Stimulated activated naive CD8-positive, alpha-beta T cell treated with anti-CD3 and anti-CD28 coated beads, Interleukin-15, Interleukin-2, amounts not matched to agents 100 U/mL and 50 U/mL, for 24 hours (primary cell): ENCODE measurements at places on chromosomes 16 and 17.

DNA sequence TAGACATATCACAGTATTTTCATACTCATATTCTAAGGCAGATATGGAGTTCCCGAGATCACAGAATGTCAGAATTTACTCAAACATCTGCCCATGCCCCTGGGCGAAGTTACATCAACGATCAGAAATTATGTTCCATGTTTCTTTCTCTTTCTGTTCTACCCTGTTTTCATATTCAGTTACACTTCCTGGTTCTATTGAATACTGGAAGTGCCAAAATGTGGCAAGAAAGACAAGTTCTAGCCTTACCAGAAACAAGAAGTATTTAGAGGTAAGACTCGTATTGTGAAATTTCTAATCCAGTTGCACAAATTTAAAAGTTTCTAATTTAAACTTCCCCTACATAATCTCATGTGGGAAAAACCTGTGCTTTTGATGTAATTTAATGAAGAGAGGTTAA, 36.1 kb downstream of the KCNJ2 start:
- DNase-seq: no peak

- no peak for DNase-seq
These were observed 2.6 kb downstream of the NHERF2 start for GRCh38 chr16:2029350-2029749.

GRCh38 chr17:31093866-31094599, 744 bp upstream of the NF1 start:
- DNase-seq: no peak

DNA sequence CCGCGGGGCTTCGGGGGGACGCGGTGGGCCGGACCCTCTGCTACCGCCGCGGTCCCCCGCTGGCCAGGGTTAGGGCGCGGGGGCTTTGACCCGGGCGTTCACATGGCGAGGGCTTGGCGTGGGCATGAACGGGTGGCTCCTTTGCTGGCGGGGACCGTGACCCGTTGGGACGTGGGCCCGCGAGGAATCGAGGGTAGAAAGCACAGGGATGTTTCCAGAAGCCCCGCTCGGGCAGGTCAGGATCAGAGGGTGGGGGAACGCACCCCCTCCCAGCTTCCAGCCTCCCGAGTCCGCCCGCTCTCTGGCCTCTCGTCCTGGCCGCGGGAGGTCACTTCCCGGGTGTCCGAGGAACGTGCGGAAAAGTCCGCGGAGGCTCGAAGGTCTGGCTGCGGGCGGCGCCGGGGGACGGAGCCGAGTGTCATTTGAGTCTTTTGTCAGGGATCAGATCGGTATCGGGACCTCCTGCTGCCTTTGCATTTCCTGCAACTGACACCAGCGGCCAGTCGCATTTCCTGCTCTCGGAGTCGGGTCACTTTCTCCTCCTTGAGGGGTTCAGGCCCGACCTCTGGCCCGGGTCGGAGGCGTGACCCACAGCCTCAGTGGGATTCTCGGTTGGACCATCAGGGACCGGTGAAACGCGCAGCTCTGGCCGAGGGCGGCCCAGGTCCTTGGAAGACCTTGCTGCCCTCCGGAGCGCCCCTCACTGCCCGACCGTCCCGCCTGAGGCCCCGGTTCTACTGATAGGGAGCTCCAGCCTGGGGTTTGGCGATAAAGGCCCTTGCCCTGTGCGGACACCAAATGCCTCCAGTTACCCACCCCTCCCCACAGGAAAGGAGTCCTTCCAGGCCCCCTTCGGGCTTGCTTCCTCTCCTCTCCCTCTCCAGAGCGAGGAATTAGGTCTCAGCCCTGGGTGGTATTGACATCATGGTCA, 702 bp upstream of the WNT3 start:
- peak; percentile 20 for DNase-seq

DNA sequence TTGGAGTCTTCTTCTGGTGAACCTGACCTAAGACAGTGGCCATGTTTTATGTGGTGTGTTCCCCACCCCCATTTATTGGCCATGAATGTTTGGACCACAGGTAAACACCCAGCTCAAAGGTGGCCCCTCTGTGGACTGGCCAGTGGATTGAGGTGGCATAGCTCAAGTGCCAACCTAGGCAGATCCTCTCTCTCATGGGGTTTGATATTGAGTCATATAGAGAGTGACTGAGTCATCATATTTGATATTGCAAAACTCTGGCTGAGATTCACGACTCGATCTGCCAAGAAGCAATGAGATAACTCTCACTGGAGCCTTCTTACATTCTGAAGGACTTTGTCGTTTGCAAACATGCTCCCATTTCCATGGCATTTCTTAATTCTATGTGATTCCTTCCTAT, 10.5 kb upstream of the TEKT3 start:
- DNase-seq: no peak

DNA sequence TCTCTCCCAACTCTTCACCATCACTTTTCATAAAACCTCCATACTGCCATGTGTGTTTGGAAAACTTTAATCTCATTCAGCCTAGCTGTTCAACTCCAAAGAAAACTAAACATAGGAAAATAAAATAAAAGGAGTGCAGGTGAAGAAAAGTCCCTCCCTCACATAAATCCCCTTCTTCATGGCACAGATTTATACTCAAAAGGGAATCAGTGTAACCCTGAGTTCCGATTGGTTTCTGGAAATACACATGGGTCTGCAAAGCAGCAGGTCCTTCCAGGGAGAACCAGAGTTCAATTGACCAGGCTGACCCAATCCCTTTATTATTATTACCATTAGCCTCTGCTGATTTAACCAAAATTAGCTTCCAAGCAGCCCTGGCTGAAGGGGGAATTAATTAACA, 8.9 kb upstream of the HOXB2 start:
- DNase-seq: no peak

DNA sequence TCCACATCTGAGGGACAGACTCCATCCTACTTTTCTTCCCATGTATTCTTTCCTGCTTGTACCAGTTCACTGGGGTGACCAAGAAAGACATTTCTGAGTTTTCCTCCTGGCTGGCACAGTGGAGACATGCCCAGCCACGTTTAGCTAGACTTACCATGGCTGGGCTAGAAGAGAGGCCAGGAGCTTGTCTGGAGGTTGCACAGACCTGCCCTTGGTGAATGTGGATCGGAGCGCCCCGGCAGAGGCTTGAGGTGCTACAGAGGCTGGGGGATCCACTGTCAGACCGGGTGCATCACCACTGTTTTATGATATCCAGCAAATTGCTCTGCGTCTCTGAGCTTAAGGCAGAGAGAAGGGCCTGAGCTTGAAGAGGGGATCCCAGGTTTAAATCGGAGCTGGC, 3.5 kb downstream of the IL4R start:
- DNase-seq: no peak

GRCh38 chr17:27452828-27453227, 3.4 kb upstream of the KSR1 start:
- DNase-seq: no peak

DNA sequence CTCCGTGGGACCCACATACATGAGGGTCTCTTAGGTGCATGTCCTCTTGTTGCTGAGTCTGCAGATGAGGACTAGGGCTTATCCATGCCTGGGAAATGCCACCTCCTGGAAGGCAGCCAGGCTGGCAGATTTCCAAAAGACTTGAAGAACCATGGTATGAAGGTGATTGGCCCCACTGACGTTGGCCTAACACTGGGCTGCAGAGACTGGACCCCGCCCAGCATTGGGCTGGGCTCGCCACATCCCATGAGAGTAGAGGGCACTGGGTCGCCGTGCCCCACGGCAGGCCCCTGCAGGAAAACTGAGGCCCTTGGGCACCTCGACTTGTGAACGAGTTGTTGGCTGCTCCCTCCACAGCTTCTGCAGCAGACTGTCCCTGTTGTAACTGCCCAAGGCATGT, 38.2 kb upstream of the IL21R start:
- DNase-seq: no peak

GRCh38 chr17:77637818-77638575, 320.5 kb upstream of the TNRC6C start:
- DNase-seq: no peak

DNA sequence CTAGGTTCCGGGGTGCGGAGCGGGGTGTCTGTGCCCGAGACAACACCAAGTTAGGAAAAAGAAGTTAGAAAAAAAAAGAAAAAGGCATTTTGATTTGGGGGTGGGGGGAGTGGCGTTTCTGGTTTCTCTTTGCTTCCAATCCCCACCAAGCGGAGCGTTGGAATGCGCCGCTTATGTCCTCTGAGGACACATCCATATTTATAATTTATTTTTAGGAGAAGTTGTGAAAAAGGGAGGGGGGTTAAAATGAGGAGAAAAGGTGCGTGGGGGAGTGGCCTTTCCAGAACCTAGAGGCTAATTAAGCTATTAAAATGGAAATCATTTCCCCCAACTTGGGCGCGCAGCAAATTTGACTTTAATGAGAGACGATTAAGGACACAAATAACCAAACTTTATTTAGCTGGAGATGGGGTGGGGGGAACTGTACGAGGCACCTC, 232.1 kb downstream of the MRTFB start:
- DNase-seq: no peak

- DNase-seq: no peak
These were observed 7.9 kb upstream of the TMEM220 start for GRCh38 chr17:10737736-10738135.

- peak; percentile 25 for DNase-seq
These were observed 26.3 kb downstream of the AARSD1 start for GRCh38 chr17:42937712-42938596.

- no peak for DNase-seq
These were observed 31.0 kb downstream of the TBX21 start for GRCh38 chr17:47763913-47764582.

DNA sequence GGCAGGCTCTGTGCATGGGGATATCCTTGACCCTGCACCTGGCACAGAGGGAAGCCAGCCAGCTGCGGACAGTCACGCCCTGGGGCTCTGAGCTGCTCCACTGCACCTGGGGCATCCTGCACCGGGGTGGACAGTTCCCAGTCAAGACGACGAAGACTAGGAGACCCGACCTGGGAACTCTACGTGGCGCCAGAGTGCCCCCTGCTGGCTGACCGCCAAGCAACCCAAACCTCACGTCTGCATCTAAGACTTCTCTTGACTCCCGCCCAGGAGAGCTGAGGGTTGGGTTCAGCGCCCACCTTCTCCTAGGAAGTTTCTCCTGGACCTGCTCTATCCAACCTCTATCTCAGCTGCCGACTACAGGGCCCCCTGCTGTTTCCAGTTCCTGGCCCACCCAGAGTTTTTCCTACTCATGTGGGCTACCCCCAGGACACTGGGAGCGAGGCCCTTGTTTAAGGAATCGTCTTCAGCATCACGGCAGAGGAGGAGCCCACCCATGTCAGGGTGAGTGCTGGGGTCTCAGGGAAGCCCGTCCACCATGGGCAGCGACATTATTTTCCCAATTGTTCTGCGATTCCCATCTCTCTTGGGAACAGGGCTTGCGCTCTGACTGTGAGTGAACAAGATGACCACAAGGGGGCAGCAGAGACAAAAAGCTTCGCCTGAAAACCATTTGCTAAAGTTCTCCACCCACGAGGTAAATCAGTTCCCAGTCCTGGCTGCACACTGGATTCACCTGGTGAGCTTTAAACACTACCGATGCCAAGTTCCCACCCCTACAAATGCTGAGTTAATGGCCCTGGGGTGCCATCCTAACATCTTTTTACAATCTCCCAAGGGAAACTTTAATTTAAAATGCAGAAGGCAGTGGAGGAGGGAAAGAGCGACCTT, 29.3 kb downstream of the TLE7 start:
- DNase-seq: peak; percentile 68

- no peak for DNase-seq
These were observed 13.0 kb downstream of the EMC6 start for GRCh38 chr17:3681565-3681964.

DNA sequence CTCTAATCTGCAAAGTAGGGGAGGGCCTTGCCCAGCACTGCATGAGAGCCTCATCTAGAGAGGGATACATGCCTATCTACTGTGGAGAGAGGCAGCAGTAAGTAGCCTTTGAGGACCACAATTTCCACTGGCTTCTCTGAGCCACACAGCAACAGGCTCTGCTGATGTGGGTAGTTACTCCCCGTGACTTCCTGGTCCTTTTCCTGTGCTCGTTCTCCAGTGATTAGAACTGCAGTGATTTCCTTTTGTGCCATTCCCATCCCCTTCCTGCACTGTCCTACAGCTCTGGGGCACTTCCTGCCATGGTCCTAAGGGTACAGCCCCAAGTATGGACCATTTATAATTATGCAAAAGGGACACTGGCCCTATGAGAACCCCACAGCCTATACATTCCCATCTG, 3.0 kb downstream of the PLSCR3 start:
- no peak for DNase-seq

- DNase-seq: no peak
These were observed 427.9 kb upstream of the ERCC4 start for GRCh38 chr16:13492046-13492445.

- DNase-seq: no peak
These were observed 10.6 kb upstream of the AATK start for GRCh38 chr17:81176666-81177065.

DNA sequence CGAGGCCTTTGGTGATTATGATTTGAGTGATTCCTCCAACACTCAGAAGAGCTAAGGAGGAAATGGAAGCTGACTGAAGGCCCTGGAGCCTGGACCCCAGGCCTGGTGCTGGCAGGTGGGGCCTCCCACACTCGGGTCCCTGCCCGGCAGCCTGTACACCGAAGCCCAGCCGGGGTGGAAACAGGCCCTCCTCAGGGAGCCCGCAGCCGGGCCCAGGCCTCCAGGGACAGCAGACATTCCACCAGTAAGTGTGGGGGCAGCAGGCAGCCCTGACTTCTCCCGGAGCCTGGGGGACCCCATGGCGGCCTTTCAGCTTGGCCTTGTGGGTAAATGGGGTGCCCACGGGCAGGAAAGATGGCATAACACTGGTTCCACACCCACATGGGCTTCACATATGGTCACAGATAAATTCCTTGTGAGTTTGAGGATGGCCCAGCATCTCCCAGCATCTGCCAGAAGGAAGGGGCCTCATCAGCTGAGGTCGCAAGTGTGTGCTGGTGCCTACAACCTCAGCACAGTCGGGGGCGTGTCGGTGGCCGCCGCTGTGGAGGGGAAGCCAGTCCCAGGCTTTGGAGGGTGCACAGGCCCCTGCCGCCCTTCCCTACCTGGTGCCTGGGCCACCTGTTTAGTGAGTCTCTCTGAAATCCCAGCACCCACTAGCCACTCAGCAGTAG, 29.2 kb upstream of the SLC38A10 start:
- DNase-seq: no peak

GRCh38 chr16:88116121-88116520, 164.9 kb downstream of the BANP start:
- DNase-seq: no peak

- DNase-seq: no peak
These were observed 9.3 kb upstream of the KRT17 start for GRCh38 chr17:41633556-41634199.

DNA sequence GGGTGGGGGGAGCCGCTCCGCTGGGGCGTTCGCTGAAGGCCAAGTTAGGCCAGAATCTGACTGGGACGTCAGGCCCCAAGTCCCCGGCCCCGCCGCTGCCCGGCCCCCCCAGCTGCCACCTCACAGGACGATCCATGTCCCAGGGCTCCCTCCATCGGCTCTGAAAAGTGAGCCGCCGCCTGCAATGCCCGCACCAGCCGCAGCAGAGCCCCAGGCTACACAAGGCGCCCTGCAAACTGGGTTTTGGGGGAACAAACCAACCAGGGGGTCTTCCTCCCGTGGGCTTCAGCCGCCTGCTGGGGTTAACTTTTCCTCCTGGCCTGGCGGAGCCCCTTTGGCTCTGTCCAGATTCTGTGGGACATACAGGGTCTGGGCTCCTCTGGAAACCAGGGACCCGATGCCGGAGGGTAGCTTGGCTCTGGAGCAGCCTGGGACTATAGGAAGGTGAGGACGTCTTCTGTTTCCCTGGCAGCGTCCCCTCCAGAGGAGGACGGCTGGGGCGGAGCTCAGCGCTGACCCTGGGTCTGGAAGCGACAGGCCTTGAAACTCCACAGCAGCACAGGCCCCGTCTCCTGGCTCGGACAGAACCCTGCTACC, 835 bp downstream of the NME4 start:
- DNase-seq: peak; percentile 49

- DNase-seq: no peak
These were observed 4.4 kb downstream of the CDK5RAP3 start for GRCh38 chr17:47975189-47975822.
